GM03348 (cell line): ENCODE measurements at places on chromosomes 1 and 21.
A peak's percentile ranks its signal among the peaks of the same experiment; 100 is the strongest.

- DNase-seq = no peak
These were observed 932 bp upstream of the USP24 start for GRCh38 chr1:55216096-55216495.

GRCh38 chr1:159860456-159860855 is 2.0 kb downstream of the VSIG8 start:
- peak; percentile 62 for DNase-seq

DNA sequence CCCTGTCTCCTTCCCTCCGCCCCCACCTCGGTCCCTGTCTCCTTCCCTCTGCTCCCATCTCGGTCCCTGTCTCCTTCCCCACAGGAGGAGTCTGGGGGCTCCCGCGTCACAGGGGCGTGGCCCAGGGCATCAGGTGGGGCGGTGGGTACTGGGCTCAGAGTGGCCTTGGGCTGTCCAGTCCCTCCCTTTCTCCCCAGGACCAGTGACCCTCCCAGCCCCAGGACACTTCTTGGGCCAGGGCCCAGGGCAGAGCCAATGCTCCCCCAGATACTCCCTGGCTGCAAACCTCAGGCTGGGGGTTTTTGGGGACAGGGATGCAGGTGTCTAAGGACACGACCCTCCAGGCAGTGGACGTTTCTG is 6.8 kb upstream of the RNF223 start:
- DNase-seq = no peak

- DNase-seq = no peak
These were observed 46.2 kb upstream of the ZC3H11B start for GRCh38 chr1:219659005-219659600.

DNA sequence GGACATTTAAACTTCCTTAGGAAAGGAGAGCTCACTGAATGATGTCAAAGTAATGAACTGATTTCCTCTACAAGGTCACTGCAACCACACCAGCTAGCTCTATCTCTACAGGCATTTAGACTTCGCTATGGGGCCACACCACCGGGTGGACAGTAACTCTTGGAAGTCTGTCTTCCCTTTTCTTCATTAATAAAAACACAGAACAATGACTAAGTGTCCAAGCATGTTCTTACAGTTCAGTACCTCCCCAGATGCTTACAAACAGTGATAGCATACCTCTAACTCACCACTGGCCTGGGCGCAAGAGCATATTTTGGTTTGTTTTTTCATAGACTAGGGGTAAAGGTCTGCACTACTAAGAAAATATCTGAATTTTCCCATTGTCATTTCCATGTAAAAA is 54.6 kb downstream of the SIM2 start:
- DNase-seq = peak; percentile 42
